ENCODE measurements at places on chromosomes 2 and 18.

DNA sequence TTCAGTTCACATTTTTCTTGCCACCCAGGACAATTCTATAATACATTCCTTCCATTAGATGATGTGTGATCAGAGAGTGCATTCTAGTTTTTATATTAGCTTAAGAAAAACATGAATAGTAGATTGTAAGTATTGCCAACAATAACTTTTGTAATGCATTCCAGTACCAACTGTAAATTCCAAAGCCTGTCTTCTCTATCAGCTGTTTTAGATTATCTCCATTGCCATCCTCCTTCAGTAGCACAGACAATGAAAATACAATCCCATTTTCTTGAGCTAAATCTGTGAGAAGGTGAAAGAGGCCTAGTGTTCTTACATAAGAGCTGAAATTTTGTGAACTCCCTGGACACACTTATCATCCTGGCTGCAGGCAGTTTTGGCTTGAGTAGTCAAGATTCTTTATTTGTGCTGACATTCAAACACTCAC, 103.9 kb downstream of the CCBE1 start:
- DNase-seq: no peak

GRCh38 chr2:37507703-37508102, 163.3 kb downstream of the QPCT start:
- DNase-seq: no peak

- no peak for DNase-seq
Observed at GRCh38 chr2:144288438-144288837, 231.5 kb downstream of the ZEB2 start.

- DNase-seq: no peak
Observed at GRCh38 chr2:176709149-176709951, 440.1 kb downstream of the MTX2 start.

- no peak for DNase-seq
Observed at GRCh38 chr18:48116873-48117630, 186.6 kb upstream of the SMAD2 start.

DNA sequence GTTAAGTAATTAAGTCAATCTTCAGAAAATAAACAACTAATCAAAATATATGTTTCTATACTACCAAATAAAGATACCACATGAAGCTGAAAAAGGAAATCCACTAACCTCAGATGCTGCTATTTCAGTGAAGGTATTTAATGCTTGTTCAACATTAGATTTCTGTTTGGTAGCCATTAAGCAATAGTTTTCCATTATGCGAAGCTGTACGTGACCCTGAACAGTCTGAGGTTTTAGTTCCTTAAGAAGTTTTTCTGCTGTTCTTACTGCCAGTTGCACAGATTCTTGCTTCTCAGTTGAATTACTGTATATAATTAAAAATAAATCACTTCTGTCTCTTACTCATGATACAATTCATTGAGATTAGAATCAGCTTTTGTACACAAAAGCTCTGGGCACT, 65.4 kb downstream of the TTC21B start:
- DNase-seq: no peak

Measured in activated naive CD4-positive, alpha-beta T cell treated with anti-CD3 and anti-CD28 coated beads, Interleukin-2, amount 50 U/mL, for 16 hours (primary cell).